ENCODE measurements at places on chromosomes 1 and 21.

GRCh38 chr1:165116171-165116570 lies 240.3 kb downstream of the LMX1A start:
- peaks cover 27% of the 10 kb centered on the region for H3K27me3 ChIP-seq
- no peaks in the 10 kb centered on the region for H3K36me3 ChIP-seq
- no peak for DNase-seq
- H3K4me3 ChIP-seq, result no peak overlapping the region
- no peaks in the 10 kb centered on the region for H3K4me1 ChIP-seq

GRCh38 chr1:210262897-210263272 lies 30.3 kb downstream of the SERTAD4 start:
- H3K36me3 ChIP-seq, result no peaks in the 10 kb centered on the region
- DNase-seq, result no peak
- H3K4me3 ChIP-seq, result no peak overlapping the region
- peaks cover 7% of the 10 kb centered on the region for H3K27me3 ChIP-seq
- no peak overlapping the region for H3K27ac ChIP-seq
- H3K4me1 ChIP-seq, result no peaks in the 10 kb centered on the region

DNA sequence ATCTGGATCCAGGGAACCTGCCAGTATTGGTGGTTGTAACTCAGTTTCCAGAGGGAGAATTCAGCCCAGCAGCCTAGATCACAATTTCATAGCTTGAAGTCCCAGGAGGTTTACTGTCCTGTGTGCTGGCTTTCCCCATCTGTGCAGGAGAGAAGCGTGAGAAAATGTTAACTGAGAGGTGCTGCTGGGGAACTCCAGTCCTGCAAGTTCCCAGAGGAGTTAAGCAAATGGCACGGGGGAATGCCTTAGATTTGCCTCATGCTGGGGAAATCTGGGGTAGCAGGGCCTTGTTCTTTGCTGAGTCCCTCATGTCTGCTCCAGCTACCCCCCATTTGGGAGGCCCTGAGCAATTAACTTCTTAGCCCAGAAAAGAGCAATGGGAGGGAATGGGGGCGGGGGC lies 25.1 kb upstream of the SLAMF6 start:
- no peak overlapping the region for H3K27ac ChIP-seq
- H3K27me3 ChIP-seq, result no peaks in the 10 kb centered on the region
- peaks cover 3% of the 10 kb centered on the region for H3K4me1 ChIP-seq
- DNase-seq, result no peak
- no peak overlapping the region for H3K4me3 ChIP-seq

DNA sequence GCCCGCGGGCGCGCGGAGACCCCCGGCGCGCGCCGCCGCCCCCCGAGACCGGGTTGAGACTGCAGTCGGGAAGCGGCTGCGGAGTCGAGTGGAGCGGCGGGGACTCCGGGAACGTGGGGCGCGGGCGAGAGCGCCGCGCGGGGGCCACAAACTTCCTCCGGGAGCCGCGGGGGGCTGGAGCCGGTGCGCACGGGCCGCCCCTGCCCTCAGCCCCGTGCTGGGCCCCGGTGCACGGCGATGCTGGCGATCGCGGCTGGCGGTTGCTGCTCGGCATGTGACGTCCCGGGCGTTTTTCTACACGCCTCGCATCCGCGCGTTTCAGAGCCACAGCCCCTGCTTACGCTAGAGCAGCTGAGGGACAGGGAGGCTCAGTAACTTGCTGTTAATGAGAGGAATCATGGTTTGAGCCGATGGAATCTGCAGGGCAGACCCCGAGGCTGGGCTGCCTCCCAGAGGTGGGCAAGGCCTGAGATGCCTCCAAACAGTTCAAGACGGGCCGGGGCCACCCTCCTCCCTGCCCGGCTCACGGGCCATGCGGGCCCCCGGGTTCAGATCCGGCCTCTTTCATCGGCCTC lies 520 bp downstream of the TMEM201 start:
- H3K4me1 ChIP-seq, result peaks cover 12% of the 10 kb centered on the region
- DNase-seq, result no peak
- H3K4me3 ChIP-seq, result peak overlapping the region; percentile 61
- H3K36me3 ChIP-seq, result no peaks in the 10 kb centered on the region
- no peaks in the 10 kb centered on the region for H3K27me3 ChIP-seq
